GM23338 (cell line): ENCODE measurements at places on chromosomes 1 and 21. TPM values are rescaled to one million over a fixed set of nuclear protein-coding genes. Genes with fewer than 3 reads are reported as not detected.

- H3K27ac ChIP-seq = no peak overlapping the region
- DNase-seq = peak; percentile 25
- H3K36me3 ChIP-seq = no peaks in the 10 kb centered on the region
- H3K27me3 ChIP-seq = no peaks in the 10 kb centered on the region
- no peak overlapping the region for H3K4me3 ChIP-seq
Observed at GRCh38 chr1:165306543-165307434, 49.7 kb downstream of the LMX1A start.

The UBL4B gene
- polyA plus RNA-seq = not detected in 2 replicates

- peaks cover 7% of the 10 kb centered on the region; the same call in 1 of the 2 replicates for H3K4me1 ChIP-seq
- DNase-seq = no peak
- H3K36me3 ChIP-seq = no peaks in the 10 kb centered on the region
- no peak overlapping the region for H3K27ac ChIP-seq
- no peak overlapping the region for H3K4me3 ChIP-seq
- no peaks in the 10 kb centered on the region for H3K27me3 ChIP-seq
Observed at GRCh38 chr1:61442544-61442943, 282.4 kb downstream of the TM2D1 start.

DNA sequence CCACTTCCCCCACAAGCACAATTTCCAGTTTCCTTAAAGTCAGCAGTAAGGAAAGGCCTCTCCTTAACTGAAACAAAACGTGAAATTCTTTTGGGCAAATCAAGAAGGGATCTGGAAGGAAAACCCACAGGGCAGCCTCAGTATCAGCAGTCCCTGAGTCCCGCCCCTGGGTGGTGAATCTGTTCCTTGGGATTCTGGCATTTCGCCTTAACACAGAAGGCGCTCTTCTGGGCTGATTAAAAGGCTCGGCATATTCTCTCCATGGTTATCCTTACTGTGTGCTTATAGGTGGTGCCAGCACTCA lies 12.2 kb upstream of the RAB4A start:
- DNase-seq = peak; percentile 64
- H3K27me3 ChIP-seq = no peaks in the 10 kb centered on the region
- H3K4me1 ChIP-seq = peaks cover 15% of the 10 kb centered on the region
- H3K27ac ChIP-seq = no peak overlapping the region; the same call in 1 of the 2 replicates
- no peak overlapping the region for H3K4me3 ChIP-seq

DNA sequence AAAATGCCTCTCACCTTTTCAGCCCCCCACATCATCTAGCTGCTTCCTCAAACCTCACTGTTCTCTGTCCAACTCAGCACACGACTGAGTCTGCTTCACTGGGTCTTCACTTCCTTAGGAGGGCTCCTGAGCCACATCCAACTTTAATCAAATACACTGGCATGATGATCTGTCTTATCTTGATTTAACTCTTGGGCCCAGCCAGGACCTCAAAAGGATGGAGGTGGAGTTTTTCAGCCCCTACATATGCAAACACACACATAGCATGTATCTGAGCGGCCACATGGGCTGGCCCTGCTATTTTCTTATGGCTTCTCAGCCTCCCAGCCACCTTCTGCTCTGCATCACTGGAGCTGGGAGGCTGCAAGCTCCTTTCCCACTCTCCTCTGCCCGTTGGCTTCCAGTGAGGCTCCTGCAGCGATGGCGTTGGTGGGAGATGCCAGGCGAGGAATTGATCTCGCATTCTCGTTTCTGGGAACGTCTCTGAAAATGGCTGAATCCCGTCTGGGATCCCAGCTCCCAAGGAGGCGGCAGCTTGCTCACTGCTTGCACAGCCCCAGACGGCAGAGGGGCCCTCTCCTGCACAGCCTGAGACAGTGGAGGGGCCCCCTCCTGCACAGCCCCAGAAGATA lies 1.8 kb upstream of the PRXL2B start:
- H3K36me3 ChIP-seq = no peaks in the 10 kb centered on the region
- peak overlapping the region; percentile 88 for H3K4me3 ChIP-seq
- no peak overlapping the region for H3K27ac ChIP-seq
- no peaks in the 10 kb centered on the region for H3K27me3 ChIP-seq
- no peak for DNase-seq
- H3K4me1 ChIP-seq = peaks cover 13% of the 10 kb centered on the region

- DNase-seq = no peak
- H3K27ac ChIP-seq = no peak overlapping the region
- no peaks in the 10 kb centered on the region for H3K27me3 ChIP-seq
- peaks cover 8% of the 10 kb centered on the region for H3K4me1 ChIP-seq
Observed at GRCh38 chr1:5983361-5984103, 8.7 kb downstream of the NPHP4 start.

- H3K4me1 ChIP-seq = no peaks in the 10 kb centered on the region
- no peak for DNase-seq
- no peaks in the 10 kb centered on the region; the same call in 1 of the 2 replicates for H3K27me3 ChIP-seq
- H3K36me3 ChIP-seq = no peaks in the 10 kb centered on the region
Observed at GRCh38 chr1:222976453-222976852, 161.6 kb downstream of the DISP1 start.

DNA sequence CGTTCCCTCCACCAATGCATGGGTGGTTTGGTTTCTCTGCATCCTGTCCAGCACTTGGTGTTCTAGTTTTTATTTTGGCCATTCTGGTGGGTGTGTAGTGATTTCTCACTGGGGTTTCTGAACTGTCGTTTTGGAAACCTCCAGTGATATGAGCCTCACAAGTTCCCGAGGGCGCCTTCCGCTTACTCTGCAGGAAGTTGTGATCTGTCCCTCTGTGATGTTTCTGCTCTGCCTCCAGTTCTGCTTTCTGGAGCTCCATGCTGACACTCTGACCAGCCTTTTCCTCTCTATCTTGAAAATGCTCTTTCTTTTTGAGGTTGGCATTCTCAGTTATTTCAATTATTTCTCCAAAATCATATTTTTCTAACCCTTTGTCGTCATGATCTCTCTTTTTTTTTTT lies 111.6 kb downstream of the PLD5 start:
- peaks cover 13% of the 10 kb centered on the region for H3K4me1 ChIP-seq
- no peaks in the 10 kb centered on the region for H3K27me3 ChIP-seq
- DNase-seq = no peak
- no peak overlapping the region for H3K4me3 ChIP-seq

- no peak for DNase-seq
- peaks cover 17% of the 10 kb centered on the region; the same call in 1 of the 2 replicates for H3K4me1 ChIP-seq
- no peaks in the 10 kb centered on the region for H3K27me3 ChIP-seq
- H3K36me3 ChIP-seq = no peaks in the 10 kb centered on the region
- peak overlapping the region; percentile 26 for H3K4me3 ChIP-seq
Observed at GRCh38 chr1:237074371-237075117, 32.6 kb downstream of the RYR2 start.

GRCh38 chr1:234608025-234608910 lies 1.7 kb downstream of the IRF2BP2 start:
- H3K4me3 ChIP-seq = peak overlapping the region; percentile 72
- DNase-seq = peak; percentile 64
- peaks cover 8% of the 10 kb centered on the region; the same call in 1 of the 2 replicates for H3K36me3 ChIP-seq
- no peak overlapping the region for H3K27ac ChIP-seq
- peaks cover 64% of the 10 kb centered on the region for H3K4me1 ChIP-seq

- no peak for DNase-seq
- H3K4me1 ChIP-seq = peaks cover under 1% of the 10 kb centered on the region
- H3K27me3 ChIP-seq = no peaks in the 10 kb centered on the region
- no peak overlapping the region for H3K4me3 ChIP-seq
Observed at GRCh38 chr1:21779613-21780521, 3.1 kb downstream of the USP48 start.

The DISC1 gene
- polyA plus RNA-seq = 1.6 and 2.1 TPM in 2 replicates

The CELA3A gene
- polyA plus RNA-seq = not detected in 2 replicates

DNA sequence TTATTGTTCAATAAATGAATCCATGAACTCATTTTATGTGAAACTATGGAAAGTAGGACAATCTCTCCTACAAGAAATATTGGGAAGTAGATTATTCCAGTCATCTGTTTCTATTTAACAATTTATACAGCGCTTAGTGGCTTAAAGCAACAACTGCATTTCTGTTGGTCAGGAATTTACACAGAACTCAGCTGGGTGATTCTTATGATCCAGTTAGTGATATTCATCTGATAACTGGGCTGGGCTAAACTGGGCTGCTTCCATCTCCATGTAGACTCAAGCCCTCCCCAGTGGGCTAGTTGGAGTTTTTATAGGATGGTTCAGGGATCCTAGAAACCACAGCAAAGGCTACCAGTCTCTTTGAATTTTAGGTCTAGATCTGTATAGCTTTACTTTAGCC lies 497.9 kb upstream of the NEGR1 start:
- H3K27me3 ChIP-seq = no peaks in the 10 kb centered on the region
- no peak overlapping the region for H3K4me3 ChIP-seq
- H3K36me3 ChIP-seq = no peaks in the 10 kb centered on the region

The CFAP74 gene
- 0.21 and 0.24 TPM in 2 replicates for polyA plus RNA-seq

The FRRS1 gene
- 0.09 and 0.34 TPM in 2 replicates for polyA plus RNA-seq

- H3K4me3 ChIP-seq = no peak overlapping the region
- H3K4me1 ChIP-seq = peaks cover 7% of the 10 kb centered on the region; the same call in 1 of the 2 replicates
- no peak for DNase-seq
- H3K36me3 ChIP-seq = no peaks in the 10 kb centered on the region
Observed at GRCh38 chr1:62904856-62905225, 120.9 kb downstream of the ATG4C start.

- no peaks in the 10 kb centered on the region for H3K36me3 ChIP-seq
- no peaks in the 10 kb centered on the region for H3K27me3 ChIP-seq
- 0 out of 2 replicates have a peak, but pooled peaks cover under 1% of the 10 kb centered on the region for H3K4me1 ChIP-seq
- peak; percentile 50 for DNase-seq
- H3K27ac ChIP-seq = no peak overlapping the region
- H3K4me3 ChIP-seq = no peak overlapping the region
Observed at GRCh38 chr1:238399558-238399957, 508.8 kb upstream of the ZP4 start.
